ENCODE measurements at places on chromosomes 5 and 9. TPM values are rescaled to one million over a fixed set of nuclear protein-coding genes. Genes with fewer than 3 reads are reported as not detected.

- DNase-seq = no peak
Observed at GRCh38 chr5:126438267-126438666, 15.1 kb downstream of the GRAMD2B start.

DDX41 gene
- total RNA-seq = 220 TPM

CYLC2 gene
- total RNA-seq = not detected

GRCh38 chr9:14908295-14909180 is 1.7 kb downstream of the FREM1 start:
- no peak for DNase-seq

DNA sequence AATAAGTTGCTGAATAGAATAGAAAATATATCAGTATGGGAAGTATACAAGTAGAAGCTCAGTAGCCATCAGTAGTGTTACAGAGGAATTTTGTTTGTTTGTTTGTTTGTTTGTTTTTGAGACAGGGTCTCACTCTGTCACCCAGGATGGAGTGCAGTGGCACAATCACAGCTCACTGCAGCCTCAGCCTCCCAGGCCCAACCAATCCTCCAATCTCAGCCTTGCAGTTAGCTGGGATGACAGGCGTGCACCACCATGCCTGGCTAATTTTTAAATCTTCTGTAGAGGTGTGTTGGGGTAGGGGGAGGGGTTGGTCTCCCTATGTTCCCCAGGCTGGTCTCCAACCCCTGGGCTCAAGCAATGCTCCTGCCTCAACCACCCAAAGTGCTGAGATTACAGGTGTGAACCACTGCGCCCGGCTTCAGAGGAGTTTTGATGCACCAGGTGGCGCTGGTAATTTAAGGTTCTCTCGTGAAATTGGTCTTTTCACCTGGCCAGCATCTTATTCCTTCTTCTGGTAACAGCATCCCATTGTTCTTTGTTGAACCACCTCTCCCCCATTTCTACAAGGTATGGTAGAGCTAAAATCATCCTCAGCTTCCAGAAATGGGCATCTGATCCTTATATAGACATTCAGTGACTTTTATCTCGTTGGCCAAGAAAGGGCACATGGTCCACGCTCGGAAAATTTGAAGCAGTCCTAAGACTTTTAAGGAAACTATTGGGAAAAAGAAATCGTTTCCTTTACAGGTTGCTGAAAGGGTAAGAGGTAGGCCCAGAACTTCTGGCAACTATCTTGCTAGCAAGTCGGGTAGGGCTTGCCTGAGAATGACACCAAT is 157.1 kb downstream of the ARRDC3 start:
- peak; percentile 59 for DNase-seq
